ENCODE measurements at places on chromosomes 3 and 15. TPM values are rescaled to one million over a fixed set of nuclear protein-coding genes. Genes with fewer than 3 reads are reported as not detected.

DNA sequence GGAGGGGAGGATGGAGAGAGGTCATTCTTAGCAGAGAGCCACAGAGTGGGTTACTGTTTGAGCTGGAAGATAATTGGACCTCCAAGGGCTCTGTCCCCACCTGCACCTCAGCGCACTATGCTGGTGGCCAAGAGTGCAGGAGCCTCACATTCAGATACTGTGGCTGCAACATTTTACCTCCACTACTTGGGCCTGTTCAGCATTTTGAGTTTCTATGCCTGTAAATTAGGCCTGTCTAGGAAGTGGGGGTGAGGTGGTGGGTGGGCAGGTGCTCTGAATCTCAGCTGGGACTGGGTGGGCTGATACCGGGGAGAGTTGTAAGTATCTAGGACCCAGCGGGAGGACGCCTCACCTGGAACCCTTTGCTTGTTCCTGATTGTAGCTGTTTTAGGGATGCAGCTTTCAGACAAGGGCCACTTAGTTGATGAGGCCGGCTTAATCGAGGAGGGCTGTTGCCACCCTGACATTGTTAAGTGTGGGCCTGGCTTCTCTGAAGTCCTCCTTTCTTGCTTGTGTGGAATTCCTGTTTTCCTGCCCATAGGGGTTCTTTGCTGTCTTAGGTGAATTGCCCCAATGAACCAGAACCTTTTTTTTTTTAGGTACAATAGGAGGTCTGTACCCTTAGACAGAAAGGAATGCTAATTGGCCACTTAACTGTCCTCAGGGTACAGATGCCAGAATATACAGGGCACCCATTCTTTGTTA lies 83.8 kb downstream of the SMAD3 start:
- peak; percentile 55 for DNase-seq

DNA sequence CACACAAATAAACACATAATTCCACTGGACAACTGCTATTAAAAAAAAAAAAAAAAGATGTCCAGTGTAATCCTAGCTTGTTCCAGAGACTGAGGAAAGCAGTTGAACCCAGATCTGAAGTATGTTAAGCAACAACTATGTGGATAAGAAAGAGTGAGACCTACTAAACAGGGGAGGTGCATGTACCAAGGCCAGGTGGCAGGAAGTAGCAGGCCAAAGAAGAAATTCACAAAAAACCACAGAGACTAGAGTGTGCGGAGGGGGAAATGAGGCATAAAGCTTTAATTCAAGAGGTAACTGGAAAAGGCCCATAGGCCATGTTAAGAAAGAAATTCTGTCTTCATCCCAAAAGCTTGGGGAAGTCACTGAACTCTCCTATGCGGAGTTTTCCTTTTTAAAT lies 490.0 kb downstream of the NAALADL2 start:
- no peak for DNase-seq

DNA sequence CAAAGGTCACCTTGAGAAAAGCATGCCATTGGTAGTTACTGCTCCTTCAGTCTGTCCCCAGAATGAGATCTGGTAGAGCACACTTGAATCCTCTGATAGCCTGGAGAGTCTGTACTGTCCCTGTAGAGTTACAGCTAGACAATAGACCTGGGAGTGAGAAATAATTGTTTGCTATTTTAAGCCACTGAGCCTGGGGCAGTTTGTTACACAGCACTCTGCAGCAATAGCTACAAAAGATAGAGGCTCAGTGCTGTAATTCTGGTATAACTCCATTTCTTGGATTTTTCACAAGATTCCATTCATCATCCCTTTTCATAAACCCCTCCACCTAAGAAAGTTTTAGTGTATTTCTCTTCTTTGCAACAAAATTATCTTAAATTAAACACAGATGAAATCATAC lies 242.7 kb upstream of the ARRDC4 start:
- DNase-seq, result no peak

- DNase-seq, result no peak
Observed at GRCh38 chr3:11850003-11850402, 3.3 kb upstream of the TAMM41 start.

GRCh38 chr3:171833789-171834460 lies 9.2 kb upstream of the TMEM212 start:
- DNase-seq, result no peak

DNA sequence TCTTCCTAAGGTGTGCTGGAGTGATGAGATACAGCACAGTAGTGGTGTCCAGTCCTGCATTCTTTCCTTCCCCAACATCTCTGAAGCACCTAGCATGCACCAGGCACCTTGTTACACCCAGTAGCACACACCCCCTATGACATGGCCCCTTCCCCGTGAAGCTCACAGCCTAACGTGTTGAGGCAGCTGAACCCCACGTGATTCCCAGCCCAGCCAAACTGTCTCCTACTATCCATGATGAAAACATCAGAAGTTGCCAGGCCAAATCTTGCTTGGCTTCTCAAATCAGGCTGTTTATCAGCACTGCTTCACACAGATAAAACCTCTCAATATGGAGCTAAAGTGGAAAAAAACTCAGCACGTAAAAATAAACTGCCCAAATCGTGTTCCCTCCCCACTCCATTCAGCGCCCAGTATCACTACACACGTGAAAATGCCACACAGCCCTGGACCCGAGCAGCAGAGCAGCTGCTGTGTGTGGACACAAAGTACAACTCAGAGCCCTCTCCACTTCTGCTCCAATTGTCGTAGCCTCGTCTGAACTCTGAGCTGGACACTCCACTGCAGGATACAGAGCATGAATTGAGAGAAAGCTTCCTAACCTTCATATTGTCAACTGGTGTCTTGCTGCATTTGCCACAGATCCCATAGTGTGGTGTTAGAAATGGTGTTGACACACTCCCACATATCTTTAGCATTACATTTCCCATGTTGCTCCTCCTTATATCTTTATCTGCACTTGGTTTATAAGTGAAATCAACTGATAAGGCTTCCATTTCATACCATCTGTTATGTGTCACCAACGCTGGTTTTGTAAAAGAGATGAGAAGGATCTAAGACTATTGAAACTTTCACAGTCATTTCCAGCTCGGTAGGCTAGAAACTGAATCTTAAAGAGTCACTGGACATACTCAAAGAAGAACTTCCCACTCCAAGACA lies 279.8 kb downstream of the RORA start:
- no peak for DNase-seq

GRCh38 chr3:43319794-43320193 lies 33.5 kb downstream of the SNRK start:
- DNase-seq, result no peak

DNA sequence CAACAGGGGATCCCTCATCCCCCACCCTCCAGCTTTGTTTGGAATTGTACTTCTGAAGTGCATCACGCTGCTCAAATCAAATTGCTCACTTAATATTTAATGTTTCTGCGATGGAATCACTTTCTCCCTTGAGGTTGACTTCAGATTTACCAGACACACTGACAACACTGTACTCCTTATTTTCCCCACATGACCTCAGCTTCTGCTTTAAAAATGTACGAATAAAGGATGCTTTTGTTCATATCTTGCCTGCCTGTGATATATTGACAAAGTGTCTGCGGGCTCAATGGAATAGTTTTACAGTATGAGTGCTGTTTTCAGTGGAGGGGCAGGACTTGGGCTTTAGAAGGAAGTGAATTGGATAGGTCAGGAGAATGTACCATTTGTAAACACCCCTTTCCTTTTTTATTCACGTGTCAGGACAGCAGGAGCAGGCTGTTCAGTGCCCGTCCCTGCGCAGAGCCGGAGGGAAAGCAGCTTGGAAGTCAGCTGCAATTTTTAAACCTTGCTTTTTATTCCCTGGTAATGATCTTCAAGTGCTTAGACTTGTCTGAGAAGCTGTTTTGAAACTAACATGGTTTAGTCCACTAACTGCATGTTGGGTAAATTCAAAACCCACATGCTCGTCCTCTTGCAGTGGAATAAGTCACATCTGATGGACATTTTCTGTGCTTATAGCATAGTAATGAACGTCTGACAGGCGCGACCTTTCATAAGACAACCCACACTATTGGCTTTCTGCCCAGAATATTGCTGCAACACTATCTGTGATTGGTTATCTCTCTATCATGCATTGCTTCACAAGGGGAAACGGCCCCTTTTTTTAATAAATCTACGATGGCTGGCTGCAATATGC lies 29.9 kb downstream of the MBNL1 start:
- DNase-seq, result no peak

DNA sequence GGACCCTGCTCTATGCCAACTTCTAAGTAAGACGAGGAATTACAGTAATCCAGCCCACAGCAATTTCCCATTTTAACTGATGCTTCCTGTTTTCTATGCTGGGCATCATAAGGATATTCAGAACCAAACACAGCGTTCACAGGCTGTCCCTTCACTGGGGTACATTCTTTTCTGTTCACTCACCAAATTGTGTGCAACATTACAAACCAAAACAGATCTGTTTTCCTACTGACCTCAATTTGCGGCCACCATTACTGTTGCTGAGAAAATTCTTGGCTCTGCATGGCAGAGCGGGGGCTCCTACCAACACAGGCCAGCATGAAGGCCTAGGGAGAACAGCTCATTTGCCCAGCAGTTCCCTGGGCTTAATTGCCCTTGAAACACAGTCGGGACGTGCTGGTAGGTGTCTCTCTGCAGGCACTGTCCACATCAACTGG lies 76.5 kb downstream of the MYO1E start:
- no peak for DNase-seq

DNA sequence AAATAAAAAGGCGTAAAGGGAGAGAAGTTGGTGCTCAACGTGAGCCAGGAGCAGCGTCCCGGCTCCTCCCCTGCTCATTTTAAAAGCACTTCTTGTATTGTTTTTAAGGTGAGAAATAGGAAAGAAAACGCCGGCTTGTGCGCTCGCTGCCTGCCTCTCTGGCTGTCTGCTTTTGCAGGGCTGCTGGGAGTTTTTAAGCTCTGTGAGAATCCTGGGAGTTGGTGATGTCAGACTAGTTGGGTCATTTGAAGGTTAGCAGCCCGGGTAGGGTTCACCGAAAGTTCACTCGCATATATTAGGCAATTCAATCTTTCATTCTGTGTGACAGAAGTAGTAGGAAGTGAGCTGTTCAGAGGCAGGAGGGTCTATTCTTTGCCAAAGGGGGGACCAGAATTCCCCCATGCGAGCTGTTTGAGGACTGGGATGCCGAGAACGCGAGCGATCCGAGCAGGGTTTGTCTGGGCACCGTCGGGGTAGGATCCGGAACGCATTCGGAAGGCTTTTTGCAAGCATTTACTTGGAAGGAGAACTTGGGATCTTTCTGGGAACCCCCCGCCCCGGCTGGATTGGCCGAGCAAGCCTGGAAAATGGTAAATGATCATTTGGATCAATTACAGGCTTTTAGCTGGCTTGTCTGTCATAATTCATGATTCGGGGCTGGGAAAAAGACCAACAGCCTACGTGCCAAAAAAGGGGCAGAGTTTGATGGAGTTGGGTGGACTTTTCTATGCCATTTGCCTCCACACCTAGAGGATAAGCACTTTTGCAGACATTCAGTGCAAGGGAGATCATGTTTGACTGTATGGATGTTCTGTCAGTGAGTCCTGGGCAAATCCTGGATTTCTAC lies at the start of gene RARB:
Gene RARB (plus strand): TSS at position 322 of the 847 bp plus-strand sequence. CDS start 469 bp downstream, at position 791.
- DNase-seq, result no peak

DNA sequence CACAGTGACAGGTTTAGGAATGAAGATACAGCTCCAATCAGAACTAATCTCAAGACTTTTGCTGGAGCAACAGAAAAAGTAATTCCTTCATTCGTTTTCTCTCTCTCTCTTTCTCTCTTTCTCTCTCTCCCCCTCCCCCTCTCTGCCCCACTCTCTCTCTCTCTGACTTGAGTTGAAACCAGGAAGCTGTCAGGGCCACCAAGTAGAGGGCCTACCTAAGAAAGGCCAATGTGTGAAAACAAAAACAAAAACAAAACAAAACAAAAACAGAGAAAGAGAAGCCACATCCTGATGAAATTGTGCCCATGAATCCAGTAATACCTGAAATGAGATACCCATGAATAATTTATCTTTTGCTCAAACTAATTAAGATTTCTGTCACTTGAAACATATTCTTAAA lies 72.9 kb downstream of the ATP8B4 start:
- no peak for DNase-seq

DNA sequence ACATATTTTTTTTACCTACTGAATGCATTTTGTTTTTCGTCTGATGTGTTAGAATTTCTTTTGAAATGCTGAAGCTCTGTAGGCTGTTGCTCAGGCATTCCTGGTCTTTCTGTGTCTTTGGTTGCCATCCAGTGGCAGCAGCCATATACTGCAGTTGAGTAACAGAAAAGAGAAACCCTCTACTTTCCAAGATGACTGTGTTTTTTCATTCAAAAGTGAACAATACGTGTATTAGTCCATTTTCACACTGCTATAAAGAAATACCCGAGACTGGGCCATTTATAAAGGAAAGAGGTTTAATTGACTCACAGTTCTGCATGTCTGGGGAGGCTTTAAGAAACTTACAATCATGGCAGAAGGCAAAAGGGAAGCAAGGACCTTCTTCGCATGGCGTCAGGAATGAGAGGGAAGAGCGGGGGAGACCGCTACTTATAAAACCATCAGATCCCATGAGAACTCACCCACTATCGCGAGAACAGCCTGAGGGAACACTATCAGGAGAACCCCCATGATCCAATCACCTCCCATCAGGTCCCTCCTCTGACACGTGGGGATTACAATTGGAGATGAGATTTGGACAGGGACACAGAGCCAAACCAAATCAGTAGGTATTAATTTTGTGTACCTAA lies 4.7 kb upstream of the GOLGA8B start:
- no peak for DNase-seq

DNA sequence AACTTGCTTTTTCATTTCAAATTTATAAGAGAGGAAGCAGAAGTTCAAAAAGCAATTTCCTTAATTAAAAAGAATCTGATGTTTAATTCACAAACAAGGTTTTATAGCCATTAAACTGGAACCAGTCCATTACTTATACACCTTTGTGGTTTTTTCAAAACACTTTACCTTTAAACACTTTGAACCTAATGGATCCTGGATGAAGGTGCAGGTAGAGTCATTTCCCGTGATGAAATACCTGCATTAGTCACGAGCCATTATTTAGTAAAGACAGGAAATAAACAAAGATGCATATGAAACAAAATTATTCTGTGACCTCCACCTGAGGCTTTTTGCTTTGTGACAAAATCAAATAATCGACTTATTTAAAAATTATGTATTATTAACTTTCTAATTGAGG lies 341.7 kb upstream of the UBE2E2 start:
- DNase-seq, result no peak

- no peak for DNase-seq
Observed at GRCh38 chr3:196440696-196441095, 8.5 kb upstream of the UBXN7 start.

GRCh38 chr15:73906346-73907034 lies 19.8 kb upstream of the LOXL1 start:
- no peak for DNase-seq

Gene CRABP1
- total RNA-seq, result not detected

Gene TTLL13
- not detected for total RNA-seq

Gene MGA
- total RNA-seq, result 32.9 TPM

Gene PP2D1
- total RNA-seq, result not detected

Gene LCTL
- total RNA-seq, result not detected

Gene GALK2
- total RNA-seq, result 25.0 TPM

Gene WDR93
- total RNA-seq, result 0.32 TPM

Gene ANKUB1
- not detected for total RNA-seq
